ENCODE measurements at places on chromosomes 3 and 15. TPM values are rescaled to one million over a fixed set of nuclear protein-coding genes. Genes with fewer than 3 reads are reported as not detected.
A peak's percentile ranks its signal among the peaks of the same experiment; 100 is the strongest.

DNA sequence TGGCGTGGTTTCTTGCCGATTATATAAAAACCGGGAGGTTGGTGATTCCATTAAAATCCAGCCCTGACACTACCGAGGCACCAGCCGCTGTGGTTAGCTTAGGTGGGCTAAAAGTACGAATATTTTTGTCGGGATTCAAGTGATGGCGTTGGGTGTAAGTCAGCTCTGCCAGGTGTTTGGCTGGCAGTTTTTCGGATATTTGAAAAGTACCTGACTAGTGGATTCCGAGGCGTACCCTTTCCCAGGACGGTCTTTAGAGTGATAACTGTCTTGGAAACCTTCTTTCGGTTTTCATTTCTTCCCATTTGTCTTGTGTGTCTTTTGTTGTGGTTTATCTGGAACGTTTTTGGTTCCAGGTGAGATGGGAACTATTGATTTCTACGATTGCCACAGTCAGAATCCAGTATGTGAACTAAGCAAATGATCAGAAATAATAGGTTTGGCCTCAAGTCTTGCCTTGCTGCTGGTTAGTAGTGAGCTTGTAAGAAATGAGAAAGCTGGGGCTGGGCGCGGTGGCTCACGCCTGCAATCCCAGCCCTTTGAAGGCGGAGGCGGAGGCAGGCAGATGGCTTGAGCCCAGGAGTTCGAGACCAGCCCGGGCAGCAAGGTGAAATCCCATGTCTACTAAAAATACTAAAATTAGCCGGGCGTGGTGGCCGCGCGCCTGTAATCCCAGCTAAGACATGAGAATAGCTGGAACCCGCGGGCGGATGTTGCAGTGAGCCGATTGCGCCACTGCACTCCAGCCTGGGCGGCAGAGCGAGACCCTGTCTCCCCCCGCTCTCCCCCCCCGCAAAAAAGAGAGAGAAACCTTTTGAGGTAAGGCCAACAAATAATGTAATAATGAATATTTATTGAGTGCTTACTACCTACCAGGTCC, 1.4 kb downstream of the FYTTD1 start:
- peak; percentile 33 for DNase-seq

- DNase-seq, result no peak
Observed at GRCh38 chr15:31200735-31201151, 99.2 kb upstream of the TRPM1 start.

GRCh38 chr3:31086148-31086547, 191.7 kb upstream of the GADL1 start:
- no peak for DNase-seq

DNA sequence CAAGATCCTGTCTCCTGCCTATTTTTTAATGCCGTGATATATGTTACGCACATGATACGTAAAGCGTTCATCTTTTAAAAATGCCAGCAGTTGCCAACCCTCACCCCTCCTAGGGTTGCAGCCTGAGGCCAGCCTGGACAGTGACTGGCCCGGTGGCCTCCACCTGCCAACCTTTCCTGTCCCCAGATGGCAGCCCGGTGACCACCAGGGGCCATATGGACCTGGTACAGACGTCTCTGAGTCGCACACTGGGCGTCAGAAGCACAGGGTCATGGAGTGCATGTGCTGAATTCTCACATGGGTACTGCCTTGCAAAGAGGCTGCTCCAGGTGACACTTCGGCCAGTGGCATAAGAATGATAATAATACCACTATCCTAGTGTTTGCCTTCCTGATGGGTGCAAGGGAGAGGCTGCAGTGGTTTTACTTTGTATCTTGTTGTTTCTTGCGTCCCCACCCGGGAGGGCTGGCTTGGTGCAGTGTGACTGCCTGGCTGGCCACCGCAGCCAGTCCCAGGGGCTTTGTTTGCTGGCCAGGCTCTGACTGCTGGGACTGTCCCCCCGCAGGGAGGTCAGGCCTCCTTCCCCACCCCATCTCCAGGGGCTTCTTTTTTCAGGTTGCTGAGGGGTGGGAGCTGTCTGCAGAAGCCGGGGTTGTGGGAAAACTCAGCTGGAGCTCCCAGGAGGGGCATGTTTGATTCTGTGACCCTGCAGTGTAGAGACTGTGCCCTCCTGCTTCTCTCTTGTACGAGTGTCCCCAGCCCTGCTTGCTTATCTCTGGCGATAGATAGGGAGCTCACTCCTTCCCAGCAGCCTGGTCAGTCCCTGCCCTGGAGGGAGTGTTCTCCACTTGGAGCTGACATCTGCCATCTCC, 16.9 kb downstream of the FBLN2 start:
- no peak for DNase-seq

GRCh38 chr15:72487070-72487797, 13.1 kb downstream of the ARIH1 start:
- DNase-seq, result no peak

DNA sequence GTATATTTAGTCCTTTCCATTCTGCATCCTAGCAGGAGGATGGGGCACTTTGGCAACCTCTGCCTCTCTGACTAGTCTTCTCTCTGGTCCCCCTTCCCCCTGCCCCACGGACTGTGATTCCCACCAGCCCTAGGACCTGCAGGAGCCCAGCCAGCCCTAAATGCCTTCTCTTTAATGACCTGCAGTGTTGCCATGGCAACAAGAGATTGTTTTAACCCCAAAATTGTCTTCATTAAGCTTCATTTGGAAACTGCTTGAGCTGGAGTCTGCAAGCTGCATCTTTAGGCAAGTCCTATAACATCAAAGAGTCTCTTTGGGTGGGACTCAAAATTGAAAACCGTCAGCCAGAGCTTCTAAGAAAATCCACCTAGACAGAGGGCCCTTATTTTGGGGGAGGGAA, 59.7 kb upstream of the ANKRD34C start:
- no peak for DNase-seq

- no peak for DNase-seq
Observed at GRCh38 chr3:99714146-99714545, 75.8 kb downstream of the COL8A1 start.

DNA sequence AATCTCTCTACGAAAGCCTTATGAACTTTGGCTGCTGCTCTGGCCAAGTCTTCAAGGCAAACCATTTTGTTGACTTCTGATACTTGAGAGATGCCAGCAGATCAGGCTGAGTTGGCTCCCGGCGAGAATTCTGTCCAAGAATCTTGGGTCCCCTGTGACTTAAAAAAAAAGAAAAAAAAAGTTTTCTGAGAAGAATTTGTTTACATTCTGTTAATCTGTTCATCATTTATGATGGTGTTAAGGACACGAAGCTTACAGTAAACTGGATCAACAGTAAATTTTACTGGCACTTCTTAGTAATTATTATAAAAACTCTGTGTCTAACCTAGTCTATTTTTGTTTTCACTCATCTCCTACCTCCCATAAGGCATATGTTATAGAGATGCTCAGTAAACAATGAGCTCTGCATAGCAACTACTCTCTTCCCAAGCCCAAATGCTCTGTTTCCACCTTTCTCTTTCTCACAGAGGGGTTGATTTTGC, 320.9 kb upstream of the RASGRP1 start:
- DNase-seq, result no peak

- no peak for DNase-seq
Observed at GRCh38 chr3:106371971-106372805, 503.4 kb upstream of the CBLB start.

GRCh38 chr15:68042156-68042854, 11.8 kb upstream of the PIAS1 start:
- DNase-seq, result no peak

DNA sequence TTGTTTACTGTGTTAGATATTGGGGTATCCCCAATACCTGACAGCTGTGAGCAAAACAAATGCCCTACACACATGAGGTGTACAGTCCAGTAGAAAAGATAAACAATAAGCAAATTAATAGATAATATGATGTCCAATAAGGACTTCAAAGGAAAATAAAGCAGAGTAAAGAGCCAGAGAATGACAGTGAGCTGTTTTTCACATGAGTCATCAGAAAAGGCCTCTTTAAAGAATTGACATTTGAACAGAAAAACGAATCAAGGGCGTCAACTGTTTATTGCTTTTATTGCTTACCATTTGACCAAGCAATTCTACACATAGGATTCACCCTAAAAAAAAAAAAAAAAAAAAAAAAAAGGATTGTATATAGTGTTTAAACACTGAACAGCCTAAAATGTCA, 96.6 kb upstream of the FLNB start:
- DNase-seq, result no peak

GRCh38 chr15:58520936-58521292, 89.1 kb downstream of the LIPC start:
- no peak for DNase-seq

GRCh38 chr3:37135561-37135960, 38.8 kb downstream of the LRRFIP2 start:
- no peak for DNase-seq

PRICKLE2 gene
- 56.1 TPM for total RNA-seq

ALDH1A2 gene
- 16.6 TPM for total RNA-seq

PYGO1 gene
- total RNA-seq, result 8.6 TPM

NPAP1 gene
- not detected for total RNA-seq

CHST13 gene
- 0.46 TPM for total RNA-seq

CYP8B1 gene
- total RNA-seq, result not detected

GOLGA6B gene
- not detected for total RNA-seq

Measured in omental fat pad (tissue), 4 donors.